Endothelial cell of umbilical vein (primary cell): ENCODE measurements at places on chromosomes 12 and 14. TPM values are rescaled to one million over a fixed set of nuclear protein-coding genes. Genes with fewer than 3 reads are reported as not detected.

GRCh38 chr14:30355431-30355913, 203.5 kb upstream of the G2E3 start:
- DNase-seq = no peak

DNA sequence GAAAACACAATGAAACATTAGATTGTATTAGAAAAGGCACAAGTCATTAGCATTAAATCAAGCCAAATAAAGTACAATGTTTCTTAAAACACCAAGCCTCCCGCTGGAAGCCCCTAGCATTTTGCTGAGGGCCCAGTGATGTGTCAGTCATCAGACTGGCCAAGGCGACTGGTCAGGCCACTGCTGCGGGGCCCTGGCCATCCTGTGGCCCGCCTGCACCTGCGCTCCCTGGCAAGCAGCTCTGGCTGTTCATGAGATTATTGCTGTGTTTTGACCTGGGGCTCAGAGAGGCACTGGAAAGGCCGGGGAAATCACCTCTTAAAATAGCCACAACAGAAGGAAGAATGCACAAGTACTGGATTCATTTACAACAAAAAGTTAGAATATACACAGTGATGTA, 24.2 kb upstream of the AMN start:
- no peak for DNase-seq

Gene OTOGL
- 2.0 and 3.1 TPM in 2 replicates for total RNA-seq

GRCh38 chr14:93834699-93835371, 46.5 kb upstream of the PRIMA1 start:
- no peak for DNase-seq

Gene RPGRIP1
- not detected in 2 replicates for total RNA-seq

Gene IL22
- not detected in 2 replicates for total RNA-seq

Gene TMEM119
- not detected in 2 replicates for total RNA-seq

- no peak for DNase-seq
These were observed 34.7 kb downstream of the CD9 start for GRCh38 chr12:6234906-6235305.

- no peak for DNase-seq
These were observed 6.6 kb upstream of the ITGA5 start for GRCh38 chr12:54425702-54426101.

- peak; percentile 13 for DNase-seq
These were observed 343.0 kb downstream of the BMP4 start for GRCh38 chr14:53613404-53614253.

- DNase-seq = no peak
These were observed 5.7 kb upstream of the KRT75 start for GRCh38 chr12:52439845-52440244.

Gene CATSPERB
- total RNA-seq = not detected in 2 replicates

Gene NUAK1
- 34.2 and 38.0 TPM in 2 replicates for total RNA-seq

GRCh38 chr12:132029503-132030300, 80.0 kb downstream of the EP400 start:
- DNase-seq = no peak
